GM18507 (cell line): ENCODE measurements at places on chromosomes 13 and 19.

- no peak for DNase-seq
Measured at GRCh38 chr13:65943708-65944107, 1286.4 kb downstream of the PCDH9 start.

GRCh38 chr19:13784731-13785452 is 10.4 kb upstream of the ZSWIM4 start:
- no peak for DNase-seq

DNA sequence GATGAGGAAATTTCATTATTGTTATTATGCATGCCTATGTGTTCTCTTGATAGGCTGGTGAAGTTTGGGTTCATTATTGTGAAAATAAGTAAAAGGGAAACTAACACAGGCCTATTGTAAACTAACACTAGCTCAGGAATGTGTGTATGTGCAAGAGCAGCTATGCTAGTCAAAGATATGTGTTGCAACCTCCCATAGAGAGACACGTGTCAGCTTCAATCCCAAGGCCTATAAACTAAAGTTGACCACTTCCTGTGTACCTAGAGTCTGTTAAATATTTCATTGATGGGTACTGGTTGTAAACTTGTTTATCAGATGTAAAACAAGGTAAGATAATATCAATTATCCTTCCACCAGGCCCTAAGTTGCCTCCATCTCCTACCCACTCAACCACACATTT is 44.7 kb upstream of the ZNF30 start:
- DNase-seq = no peak

DNA sequence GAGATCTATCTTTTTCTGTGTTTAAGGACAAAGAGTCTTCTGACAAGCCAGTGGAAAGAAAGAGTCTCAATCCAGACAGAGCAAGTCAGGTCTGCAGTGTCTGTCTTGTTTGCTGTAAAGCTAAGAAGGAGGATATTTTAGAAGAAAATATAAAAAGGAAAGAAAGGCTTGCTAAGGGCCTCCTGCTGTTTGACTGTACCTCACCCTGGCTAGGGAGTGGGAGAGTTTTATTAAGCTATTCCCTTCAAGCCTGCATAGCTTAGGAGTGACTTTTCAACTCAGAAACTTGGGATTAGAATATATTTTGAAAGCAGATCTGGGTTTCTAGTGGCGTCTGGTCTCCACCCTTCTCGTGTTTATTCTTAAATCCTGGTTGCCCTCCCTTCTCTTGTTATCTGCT is 460.0 kb downstream of the COG6 start:
- no peak for DNase-seq

GRCh38 chr19:17830567-17831418 is 9.5 kb upstream of the INSL3 start:
- DNase-seq = peak; percentile 46

DNA sequence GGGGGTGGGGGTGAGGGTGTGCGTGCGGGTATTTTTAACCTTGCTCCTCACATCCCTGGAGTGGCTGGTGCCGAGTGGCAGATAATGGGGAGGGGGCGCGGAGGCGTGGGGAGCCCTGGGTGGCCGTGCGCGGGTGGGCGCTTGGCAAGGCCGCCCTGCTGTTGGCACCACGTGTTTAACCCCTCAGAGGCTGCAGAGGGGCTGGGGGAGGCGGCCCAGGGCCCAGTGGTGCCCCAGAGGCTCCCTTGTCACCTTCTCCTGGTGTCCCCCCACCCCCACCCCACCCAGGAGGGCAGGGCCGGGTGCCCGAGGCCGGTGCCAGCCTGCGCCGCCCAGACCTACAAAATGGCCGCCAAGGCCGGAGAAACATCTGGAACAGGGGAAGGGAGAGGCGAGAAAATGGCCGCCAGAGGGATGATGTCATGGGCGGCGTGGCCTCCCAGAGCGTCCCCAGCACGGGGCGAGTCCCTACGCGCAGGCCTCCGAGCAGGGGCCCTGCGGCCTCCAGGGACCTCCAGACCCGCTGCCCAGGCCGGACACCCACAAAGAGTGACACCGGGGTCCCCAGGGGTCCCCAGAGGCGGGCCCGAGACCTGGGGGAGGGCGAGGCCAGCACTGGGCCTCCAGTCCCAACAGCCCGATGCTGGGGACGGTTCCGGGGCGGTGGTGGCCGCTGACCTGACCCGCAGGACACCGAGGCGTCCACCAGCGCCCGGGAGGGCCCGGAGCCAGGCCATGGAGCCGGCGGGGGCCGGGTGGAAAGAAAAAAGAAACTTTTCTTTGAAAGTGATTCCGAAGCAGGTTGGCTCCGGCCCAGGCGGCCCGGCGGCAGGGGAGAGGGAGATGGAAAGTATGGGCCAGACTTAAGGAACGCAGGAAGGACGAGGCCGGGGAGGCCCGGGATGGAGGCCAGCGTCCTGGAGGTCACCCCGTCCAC is 38.2 kb downstream of the NFIC start:
- no peak for DNase-seq

GRCh38 chr19:31531326-31531725 is 182.1 kb upstream of the TSHZ3 start:
- no peak for DNase-seq

- DNase-seq = no peak
Measured at GRCh38 chr19:16660763-16661479, at the start of gene TMEM38A. TSS of gene TMEM38A (plus strand) at chr19:16661139. CDS start at chr19:16661218, 79 bp downstream.

GRCh38 chr13:23550163-23550562 is 20.0 kb upstream of the TNFRSF19 start:
- no peak for DNase-seq

DNA sequence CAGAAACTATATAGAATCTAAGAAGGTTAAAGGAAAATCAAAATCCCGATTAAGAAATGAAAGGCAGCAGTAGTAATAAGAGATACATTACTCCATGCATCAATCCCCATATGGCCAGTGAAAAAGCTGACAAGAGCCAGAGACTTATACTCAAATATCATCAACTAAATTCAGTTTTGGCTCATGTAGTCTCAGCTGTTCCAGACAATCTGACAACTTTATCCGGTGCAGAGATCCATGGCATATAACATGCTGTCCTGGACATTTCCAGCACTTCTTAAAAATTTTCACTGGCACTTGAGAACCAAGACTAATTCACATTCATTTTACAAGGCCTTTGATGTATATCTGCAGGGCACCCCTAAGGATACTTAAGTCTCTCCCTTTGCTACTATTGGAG is 255.7 kb upstream of the KLHL1 start:
- no peak for DNase-seq

DNA sequence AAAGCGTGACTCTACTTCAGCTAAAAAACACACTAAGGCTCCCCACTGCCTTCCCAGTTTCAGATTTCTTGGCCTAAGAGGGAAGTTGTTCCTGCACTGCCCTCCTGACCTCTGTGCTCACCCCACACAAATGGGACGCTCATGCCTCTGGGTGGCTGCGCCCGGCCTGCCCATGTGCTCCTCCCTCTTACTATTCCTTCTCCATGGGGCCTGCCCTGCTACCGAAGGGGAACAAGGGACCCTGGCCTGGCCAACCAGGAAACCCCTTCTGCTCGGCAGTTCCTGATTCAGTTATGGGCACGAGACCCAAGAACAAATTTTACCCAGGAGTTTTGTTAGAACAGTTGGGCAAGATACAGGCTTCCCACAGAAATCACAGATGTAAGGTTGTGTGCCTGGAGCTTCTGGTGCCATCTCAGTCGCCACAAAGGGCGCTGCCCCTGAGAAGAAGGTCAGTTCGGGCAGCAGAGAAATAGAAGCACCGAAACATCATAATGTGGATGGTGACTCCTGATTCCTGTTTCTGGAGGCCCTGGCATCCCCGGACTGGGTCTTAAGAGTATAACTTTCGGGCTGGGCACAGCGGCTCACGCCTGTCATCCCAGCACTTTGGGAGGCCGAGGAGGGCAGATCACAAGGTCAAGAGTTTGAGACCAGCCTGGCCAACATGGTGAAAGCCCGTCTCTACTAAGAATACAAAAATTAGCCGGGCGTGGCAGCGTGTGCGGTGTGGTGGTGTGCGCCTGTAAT is 5.4 kb upstream of the PLPP2 start:
- no peak for DNase-seq

- DNase-seq = no peak
Measured at GRCh38 chr19:3683405-3684053, 16.7 kb downstream of the PIP5K1C start.

- no peak for DNase-seq
Measured at GRCh38 chr13:39391761-39392160, 211.2 kb downstream of the LHFPL6 start.

DNA sequence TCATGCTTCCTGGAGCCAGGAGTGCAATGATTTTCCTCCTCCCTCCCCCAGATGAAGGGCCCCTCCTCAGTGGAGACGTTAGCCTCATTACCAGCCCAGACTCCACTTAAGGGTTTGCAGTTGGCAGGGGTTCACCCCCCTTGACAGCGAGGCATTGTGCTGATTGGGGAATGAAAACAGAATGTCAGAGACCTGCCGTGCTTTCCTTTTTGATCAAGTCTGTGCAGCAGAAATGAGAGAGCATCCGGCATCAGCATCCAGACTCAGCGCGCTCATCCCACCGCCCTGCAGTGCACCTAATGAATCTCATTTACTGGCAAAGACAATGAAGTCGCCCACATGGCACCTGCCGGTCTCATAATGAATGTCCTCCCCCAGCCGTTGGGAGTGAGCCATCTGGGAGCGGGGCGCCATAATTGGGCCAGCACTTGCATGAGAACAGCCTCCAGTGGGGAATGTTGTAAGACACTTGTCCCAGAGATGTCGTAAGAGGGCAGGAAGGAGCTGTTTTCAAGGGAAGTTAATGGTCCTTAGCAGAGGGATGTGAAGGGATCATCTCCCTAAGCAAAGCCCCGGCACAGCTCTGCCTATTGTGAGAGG is 98.3 kb upstream of the UQCRFS1 start:
- no peak for DNase-seq

DNA sequence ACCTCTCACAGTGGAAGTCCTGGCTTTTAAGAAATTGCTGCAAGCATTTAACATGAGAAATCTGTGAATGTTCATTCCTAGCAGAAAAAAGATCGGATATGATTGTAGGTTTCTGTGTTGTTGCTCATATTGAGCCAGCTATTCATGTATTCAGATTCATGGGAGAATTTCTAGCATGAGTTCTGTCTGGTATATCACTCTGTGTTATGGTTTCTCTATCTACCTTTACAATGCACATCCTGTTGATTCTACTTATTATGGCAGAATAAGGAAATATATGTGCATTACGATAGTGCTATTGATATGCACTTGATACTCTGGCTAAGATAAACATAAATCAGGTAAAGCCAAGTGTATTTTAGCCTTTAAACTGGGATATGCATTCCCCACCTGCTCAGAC is 138.2 kb downstream of the KCNRG start:
- DNase-seq = no peak

GRCh38 chr19:980133-980998 is 3.8 kb upstream of the WDR18 start:
- no peak for DNase-seq

- DNase-seq = no peak
Measured at GRCh38 chr19:14402332-14403144, 16.6 kb downstream of the DDX39A start.

- no peak for DNase-seq
Measured at GRCh38 chr13:21014502-21015170, 46.8 kb downstream of the LATS2 start.

GRCh38 chr19:43641333-43641732 is 1.7 kb upstream of the CADM4 start:
- DNase-seq = no peak

- no peak for DNase-seq
Measured at GRCh38 chr13:40682449-40683240, 16.2 kb upstream of the FOXO1 start.

- no peak for DNase-seq
Measured at GRCh38 chr13:46663206-46664037, 110.5 kb downstream of the LRCH1 start.

DNA sequence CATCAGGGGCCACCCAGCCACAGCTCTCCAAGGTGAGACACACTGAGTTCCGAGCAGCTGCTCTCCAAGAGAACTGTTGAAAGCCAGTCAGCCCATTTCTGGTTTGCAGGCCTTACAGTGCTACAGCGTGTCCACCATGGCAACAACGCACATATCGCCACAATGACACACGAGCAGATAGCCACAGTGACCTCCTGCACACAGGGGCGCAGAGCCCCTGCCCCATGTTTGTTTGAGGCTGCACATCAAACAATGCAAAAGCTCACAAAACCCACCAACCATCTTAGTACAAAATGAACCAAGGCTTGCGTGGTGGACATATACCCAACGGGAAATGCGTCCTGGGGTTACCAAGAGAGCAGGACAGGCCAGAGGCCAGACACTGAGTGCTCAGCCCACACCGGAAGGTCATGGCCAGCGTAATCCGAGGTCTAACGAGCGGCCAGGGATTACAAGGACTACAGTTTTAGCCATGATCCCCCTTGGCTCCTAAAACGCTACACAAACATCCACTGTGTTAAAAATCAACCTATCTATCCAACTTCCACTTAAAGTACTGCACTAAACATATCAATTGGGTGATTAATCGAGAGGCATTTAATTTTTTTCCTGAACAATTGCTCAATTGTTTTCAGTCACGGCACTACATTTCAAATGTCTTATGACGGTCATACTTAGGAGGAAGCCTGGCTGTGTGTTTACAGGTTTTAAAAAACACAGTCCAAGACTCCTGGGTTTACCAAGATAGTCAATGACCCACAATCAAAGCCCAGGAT is 56.0 kb downstream of the STK24 start:
- DNase-seq = no peak

DNA sequence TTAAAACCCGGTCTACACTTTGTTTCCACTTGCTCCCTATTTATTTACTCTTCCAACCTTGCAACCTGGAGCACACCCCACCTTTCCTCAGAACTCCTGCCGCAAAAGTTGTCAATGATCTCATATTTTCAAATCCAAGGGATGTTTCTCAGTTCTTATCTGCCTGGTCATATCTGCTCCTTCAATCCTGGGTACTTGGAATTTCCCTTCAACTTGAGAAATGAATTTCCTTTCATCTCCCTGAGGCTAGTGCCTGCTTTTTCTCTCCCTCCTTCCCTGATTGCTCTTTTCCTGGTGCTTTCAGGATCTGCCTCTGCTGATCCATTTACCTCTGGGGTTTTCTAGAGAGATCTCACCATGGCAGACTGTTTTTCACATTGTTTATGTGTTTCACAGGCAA is 154.8 kb upstream of the IRS2 start:
- DNase-seq = no peak

GRCh38 chr13:98307463-98308085 is 130.5 kb upstream of the RNF113B start:
- DNase-seq = no peak

GRCh38 chr13:39910833-39911232 is 255.4 kb downstream of the COG6 start:
- no peak for DNase-seq

GRCh38 chr13:54489359-54489758 is 1460.7 kb downstream of the OLFM4 start:
- no peak for DNase-seq

DNA sequence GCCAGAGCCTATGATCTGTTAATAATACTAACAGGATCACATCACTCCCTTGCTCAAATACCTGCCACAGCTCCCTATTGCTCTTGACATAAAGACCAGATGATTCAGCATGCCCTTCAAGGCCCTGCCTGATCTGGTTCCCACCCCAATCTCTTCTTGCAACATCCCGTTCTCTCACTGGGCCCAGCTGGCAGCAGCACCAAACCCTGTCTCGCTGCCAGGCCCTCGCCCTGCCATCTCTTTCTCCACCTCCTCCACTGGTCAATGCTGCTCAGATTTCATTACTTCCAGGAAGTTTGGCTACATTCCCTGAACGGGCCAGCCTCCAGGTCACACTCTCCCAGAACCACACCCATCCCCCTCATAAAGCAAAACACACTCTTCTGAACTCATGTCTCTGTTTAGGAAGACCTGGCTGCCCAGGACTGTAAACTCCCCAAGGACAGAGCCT is 8.6 kb upstream of the BCAT2 start:
- no peak for DNase-seq
